HFF-Myc (cell line): ENCODE measurements at places on chromosomes 2 and 18.
A peak's percentile ranks its signal among the peaks of the same experiment; 100 is the strongest.

DNA sequence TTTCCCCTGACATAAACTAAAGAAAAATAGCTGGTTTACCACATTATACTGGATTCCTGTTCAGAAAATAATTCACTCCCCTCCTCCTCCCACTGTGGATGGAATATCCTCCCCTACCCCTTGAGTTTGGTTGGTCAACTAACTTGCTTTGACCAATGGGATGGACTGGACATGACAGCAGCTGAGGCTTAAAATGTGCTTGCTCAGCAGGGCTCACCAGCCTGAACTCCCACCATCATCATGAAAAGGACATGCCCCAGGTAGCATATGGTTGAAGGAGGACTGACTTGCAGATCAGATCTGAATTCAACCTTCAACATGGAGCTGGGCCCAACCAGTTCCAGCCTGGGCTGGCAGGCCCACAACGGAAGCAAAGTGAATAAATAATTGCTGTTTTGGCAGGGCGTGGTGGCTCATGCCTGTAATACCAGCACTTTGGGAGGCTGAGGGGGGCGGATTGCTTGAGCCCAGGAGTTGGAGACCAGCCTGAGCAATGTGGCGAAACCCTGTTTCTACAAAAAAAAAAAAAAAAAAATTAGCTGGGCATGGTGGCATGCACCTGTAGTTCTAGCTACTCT, 284.4 kb downstream of the AFF3 start:
- no peak for DNase-seq

- DNase-seq = no peak
These were observed 1115.9 kb upstream of the ZEB2 start for GRCh38 chr2:145635706-145636427.

DNA sequence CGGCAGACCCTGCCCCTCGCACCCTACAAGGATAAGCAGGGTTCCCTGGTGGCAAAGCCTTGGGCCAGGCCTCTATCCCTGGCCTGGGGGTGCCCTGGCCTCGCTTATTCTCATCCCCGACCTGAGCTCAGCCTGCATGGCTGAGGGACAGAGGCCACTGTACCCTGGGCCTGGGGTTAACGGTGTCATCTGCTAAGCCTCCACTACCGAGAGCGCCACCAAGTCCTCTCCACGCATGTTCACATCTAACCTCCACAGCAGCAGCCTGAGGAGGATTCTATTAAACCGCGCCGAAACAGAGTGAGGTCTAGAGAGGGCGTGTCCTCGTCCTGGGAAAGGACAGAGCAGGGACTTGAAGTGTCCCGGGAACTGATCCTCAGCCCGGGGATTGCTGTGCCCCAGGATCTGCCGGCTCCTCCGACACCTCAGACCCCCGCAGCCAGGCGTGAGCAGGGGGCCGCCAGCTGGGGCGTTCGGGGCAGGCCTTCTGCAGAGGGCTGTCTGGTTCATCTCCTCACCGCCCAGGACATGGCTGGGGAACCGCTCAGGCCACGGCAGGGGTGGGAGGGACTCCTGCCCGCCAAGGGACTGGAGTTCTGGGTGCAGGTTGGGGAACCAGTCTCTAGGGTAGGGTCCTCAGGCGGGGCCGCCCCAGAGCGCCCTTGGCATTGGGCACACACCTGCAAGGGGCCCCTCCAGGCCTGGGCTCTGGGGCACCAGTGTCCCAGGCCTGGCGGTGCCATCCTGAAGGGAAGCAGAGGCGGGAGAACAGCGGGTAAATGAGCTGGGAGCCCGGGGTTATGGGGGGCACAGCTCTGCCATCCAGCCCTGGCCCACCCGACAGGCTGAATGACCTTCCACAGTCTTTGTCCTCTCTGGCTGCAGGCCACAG, 68.0 kb upstream of the SMAD7 start:
- DNase-seq = no peak

GRCh38 chr2:197704434-197705120, 592 bp upstream of the MARS2 start:
- no peak for DNase-seq

GRCh38 chr2:160467086-160467485, 26.5 kb downstream of the RBMS1 start:
- no peak for DNase-seq

DNA sequence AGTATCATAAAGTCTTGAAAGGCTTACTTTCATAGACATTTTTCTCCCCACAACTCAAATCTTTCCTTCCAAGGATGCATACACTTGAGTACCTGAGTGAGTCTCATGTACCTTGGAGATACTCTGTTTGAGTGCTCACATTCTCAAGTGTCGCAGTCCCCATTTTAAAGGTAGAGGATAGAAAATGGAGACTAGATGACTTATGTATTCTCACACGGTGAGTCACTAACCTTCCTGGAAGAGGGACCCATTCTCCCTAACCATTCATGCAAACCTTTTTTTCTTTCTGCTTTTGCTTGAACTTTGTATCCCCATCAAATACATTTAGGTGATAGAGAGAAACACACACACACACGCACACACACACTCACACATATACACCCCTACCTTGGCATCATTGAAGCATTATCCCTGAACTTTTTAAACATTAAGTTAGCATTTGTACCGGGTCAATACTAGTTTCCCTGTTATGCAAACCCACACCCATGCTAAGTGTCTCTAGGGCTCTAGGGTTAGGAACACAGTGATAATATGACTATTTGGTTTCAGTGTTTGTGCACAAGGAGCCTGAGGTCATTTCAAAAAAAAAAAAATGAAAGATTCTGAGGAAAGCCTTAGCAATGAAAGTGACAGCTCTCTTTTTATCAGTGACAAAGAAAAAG, 236.2 kb downstream of the IKZF2 start:
- no peak for DNase-seq

DNA sequence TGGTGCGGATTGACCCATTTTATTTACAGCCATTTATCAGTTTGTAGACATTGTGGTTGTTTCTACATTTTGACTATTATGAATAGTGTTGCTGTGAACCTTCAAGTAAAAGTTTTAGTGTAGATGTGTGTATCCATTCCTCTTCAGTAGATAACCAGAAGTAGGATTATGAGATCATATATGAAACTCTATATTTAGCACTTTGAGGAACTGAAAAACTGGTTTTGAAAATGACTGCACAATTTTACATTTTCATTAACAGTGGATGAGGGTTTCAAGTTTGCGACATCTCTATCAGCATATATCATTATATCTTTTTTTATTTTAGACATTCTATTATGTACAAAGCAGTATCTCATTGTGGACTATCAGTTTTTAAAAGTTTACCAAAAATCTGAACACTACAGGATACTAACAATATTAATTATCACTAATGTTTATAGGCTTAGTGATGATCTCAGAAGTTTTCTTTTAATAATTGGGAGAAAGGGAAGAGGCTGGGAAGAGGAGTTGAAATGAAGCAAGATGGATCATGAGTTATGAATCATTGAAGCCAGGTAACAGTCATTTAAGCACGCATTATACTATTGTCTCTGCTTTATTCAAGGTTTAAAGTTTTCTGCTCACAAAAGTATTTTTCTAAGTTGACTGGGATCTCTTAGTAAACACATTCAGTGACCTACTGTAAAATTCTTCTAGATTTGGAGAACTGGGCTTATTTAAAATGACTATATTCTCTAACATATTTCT, 329.0 kb upstream of the LRATD1 start:
- no peak for DNase-seq

- no peak for DNase-seq
These were observed 62.3 kb downstream of the WDSUB1 start for GRCh38 chr2:159224061-159224813.

- peak; percentile 63 for DNase-seq
These were observed 165.2 kb upstream of the KLF7 start for GRCh38 chr2:207330912-207331311.

GRCh38 chr2:178804791-178805190, 2.4 kb downstream of the TTN start:
- peak; percentile 17 for DNase-seq

GRCh38 chr18:28594034-28594433, 417.1 kb upstream of the CDH2 start:
- no peak for DNase-seq

- no peak for DNase-seq
These were observed 326.2 kb downstream of the SETBP1 start for GRCh38 chr18:45006934-45007333.

- no peak for DNase-seq
These were observed 18.3 kb downstream of the ZNF892 start for GRCh38 chr2:95225658-95226057.

- DNase-seq = no peak
These were observed 201.7 kb upstream of the RBBP8 start for GRCh38 chr18:22731398-22731797.

GRCh38 chr2:149004836-149005235, 33.7 kb upstream of the LYPD6B start:
- DNase-seq = no peak

GRCh38 chr18:35581898-35582641, 530 bp downstream of the GALNT1 start:
- DNase-seq = no peak

DNA sequence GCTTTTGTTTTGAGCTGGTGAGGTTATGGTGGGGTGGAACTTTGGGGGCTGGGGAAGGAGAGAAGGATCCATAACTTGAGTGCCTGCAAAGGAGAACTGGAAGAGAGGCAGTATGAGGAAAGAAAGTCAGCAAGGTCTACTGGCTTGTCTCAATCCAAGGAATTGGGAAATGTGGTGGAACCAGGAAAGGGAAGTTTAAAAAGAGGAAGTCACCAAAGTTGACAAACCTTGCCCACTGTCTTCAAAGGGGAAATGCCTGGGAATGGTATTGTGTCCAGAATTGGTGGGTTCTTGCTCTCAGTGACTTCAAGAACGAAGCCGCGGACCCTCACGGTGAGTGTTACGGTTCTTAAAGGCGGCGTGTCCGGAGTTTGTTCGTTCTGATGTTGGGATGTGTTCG, 304.1 kb upstream of the FAM98A start:
- DNase-seq = no peak

DNA sequence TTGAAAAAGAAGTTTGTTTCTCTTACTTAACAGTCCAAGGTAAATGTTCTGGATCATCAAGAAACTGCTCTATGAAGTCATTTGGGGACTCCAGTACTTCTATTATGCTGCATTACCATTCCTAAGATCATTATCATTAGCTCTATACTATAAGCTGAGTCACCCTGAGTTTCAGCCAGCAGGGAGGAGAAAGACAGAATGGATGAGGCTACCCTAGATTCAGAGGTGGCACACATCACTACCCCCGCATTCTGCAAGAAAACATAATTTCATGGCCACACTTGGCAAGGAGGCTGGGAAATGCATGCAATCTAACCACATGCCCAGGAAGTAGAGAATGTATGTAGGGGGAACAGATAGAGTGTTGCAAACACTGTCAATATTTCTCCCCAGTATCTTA, 16.6 kb upstream of the LNPK start:
- no peak for DNase-seq

DNA sequence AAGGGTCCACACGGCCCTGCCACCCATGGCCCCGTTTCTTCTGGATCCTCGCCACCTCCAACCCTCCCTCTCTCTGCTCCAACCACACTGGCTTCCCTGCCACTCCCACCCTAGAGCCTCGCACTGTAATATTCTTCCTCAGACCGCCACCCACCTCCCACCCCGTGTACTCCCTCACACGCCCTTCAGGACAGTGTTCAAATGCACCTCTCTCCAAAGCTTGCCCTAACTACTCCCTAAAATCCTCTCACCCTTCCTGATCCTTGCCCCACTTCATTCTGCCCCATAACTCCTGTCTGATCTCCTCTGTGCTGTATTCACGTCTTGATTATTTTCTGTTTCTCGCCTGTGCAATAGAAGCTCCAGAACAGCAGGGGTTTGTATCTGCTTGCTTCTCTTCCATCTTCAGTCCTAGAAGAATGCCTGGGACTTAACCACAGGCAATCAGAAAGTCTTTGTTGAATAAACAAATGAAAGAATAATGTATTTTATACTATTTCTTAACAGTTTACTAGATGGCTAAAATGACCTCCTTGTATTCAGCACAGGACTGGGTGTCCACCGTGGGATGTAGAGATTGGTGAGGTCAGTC, 25.5 kb downstream of the EPB41L3 start:
- DNase-seq = no peak

GRCh38 chr2:175282300-175282699, 100.8 kb upstream of the ATP5MC3 start:
- DNase-seq = peak; percentile 9

DNA sequence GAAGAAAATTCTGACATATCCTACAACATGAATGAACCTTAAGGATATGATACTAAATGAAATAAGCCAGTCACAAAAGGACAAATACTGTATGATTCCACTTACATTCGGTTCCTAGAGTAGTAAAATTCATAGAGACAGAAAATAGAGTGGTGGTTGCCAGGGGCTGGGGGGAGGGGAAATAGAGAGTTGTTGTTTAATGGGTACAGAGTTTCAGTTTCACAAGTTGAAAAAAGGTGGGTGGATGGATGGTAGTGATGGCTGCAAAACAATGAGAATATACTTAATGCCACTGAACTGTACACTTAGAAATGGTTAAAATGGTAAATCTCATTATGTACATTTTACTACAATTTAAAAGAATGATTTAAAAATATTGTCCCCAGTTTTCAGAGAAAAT, 53.3 kb upstream of the NFU1 start:
- no peak for DNase-seq

GRCh38 chr2:35864141-35864540, 491.4 kb upstream of the CRIM1 start:
- DNase-seq = no peak

DNA sequence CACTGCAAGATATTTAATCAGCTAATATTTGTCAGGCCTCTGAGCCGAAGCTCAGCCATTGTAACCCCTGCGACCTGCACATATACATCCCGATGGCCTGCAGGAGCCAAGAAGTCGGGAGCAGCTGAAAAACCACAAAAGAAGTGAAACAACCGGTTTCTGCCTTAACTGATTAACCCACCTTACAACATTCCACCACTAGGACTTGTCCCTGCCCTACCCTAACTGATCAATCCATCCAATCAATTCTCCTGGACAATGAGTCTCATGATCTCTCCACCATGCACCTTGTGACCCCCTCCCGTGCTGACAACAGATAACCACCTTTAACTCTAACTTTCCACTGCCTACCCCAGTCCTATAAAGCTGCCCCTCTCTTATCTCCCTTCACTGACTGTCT, 945.4 kb upstream of the GYPC start:
- no peak for DNase-seq

DNA sequence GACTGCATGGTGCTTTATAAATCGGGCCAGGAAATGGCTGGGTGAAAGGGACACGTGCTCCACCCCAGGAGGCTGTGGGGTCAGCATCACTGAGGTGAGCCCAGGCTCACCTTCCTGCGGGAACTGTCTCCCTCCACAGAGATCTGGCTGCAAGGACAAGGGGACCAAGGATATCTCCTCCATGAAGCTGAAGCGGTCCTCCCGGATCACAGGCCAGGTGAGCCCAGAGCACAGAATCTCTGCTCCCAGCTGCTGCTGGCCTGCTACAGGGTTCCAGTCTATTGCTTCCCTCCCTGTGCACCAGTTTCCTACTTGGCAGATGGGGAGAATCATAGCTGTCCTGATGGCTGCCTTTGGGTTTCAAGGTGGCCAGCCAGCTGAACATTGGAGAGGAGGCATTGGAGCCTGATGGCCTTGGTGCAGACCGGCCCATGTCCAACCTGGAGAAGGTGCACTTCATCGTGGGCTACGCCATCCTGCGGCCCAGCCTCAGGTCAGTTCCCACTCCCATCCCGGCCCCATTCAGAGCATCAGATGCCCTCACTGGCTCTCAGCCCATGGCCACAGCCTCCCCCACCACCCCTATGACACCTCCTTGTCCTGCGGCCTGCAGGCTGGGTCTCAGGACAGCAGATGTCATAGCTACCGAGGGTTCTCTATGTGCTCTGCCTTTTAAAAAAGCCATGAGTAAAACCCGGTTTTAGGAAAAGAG, 33.7 kb upstream of the GPR17 start:
- no peak for DNase-seq

- no peak for DNase-seq
These were observed 19.3 kb upstream of the FABP1 start for GRCh38 chr2:88147145-88147544.
